ENCODE measurements at places on chromosomes 3 and 15.

GRCh38 chr3:62566022-62566557 is 192.7 kb upstream of the FEZF2 start:
- no peak for DNase-seq

- no peak for DNase-seq
These were observed 1.3 kb upstream of the ITPR1 start for GRCh38 chr3:4491855-4492207.

- DNase-seq: no peak
These were observed 28.3 kb downstream of the FBXO40 start for GRCh38 chr3:121621491-121621890.

GRCh38 chr15:72353266-72353665 is 22.5 kb downstream of the HEXA start:
- no peak for DNase-seq

DNA sequence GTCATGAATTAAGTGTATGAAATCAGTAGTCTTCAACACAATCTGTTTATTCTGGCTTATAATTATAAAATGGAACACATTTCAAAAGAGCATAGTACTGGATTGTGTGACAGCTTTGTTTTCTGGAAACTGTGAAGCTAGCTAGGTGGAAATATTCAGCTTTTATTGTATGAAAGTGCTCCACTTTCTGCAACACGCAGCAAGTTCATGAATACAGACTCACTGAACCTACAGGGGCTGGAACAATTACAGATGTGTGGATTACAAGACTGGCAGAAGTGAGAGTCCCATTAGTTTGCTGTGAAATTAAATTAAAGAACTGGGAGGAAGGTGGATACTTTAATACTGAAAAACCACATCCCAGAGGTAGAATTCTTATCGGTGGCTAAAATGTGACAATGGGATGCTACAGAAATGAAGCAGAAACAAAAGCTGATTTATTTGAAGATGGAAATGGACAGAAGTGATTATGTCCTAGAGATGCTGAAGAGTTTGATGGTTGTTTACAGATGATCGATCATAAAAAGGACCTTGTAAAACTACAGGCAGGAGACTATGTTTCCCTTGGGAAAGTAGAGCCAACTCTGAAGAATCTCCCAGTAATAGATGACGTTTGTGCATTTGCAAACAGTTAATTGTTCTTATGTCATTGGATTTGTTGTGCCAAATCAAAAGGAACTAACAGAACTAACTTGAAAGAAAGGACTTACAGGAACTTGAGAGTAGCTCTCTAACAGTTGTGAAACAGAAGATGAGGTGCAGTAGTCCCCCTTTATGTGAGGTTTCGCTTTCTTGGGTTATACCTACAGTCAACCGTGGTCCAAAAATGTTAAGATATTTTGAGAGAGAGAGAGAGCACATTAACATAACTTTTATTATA is 15.7 kb downstream of the TF start:
- no peak for DNase-seq
